ENCODE measurements at places on chromosomes 11 and 22. TPM values are rescaled to one million over a fixed set of nuclear protein-coding genes. Genes with fewer than 3 reads are reported as not detected.
A peak's percentile ranks its signal among the peaks of the same experiment; 100 is the strongest.

The OR9G4 gene
- total RNA-seq = not detected

The MOV10L1 gene
- total RNA-seq = 0.30 TPM

- H3K36me3 ChIP-seq = no peaks in the 10 kb centered on the region
- DNase-seq = no peak
- no peak overlapping the region for H3K4me3 ChIP-seq
- H3K27me3 ChIP-seq = no peaks in the 10 kb centered on the region
These were observed 62.6 kb downstream of the MPPED1 start for GRCh38 chr22:43474161-43475101.

GRCh38 chr22:29477723-29478318, 2.2 kb upstream of the NEFH start:
- H3K27me3 ChIP-seq = no peaks in the 10 kb centered on the region
- H3K4me1 ChIP-seq = no peaks in the 10 kb centered on the region
- H3K27ac ChIP-seq = no peak overlapping the region
- H3K36me3 ChIP-seq = no peaks in the 10 kb centered on the region

DNA sequence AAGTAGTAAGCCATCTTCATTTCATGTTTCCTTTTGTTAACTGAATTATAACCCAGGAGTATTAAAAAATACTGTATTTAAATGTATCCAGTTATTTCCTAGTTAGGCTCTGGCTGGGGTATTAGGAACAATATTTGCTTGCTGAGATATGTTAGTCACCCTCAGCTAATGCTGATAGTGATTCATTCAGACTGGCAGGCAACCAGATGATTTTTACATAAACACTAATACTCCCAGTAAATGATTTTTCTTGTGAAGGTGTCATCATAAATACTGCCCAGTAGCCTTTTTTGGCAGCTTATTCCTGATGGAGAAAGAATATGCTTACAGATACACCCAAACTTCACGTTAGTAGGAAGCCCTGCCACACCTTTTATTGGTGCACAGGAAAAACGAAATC, 8.1 kb downstream of the YWHAH start:
- no peak overlapping the region for H3K27ac ChIP-seq
- H3K4me3 ChIP-seq = no peak overlapping the region
- H3K4me1 ChIP-seq = no peaks in the 10 kb centered on the region
- H3K36me3 ChIP-seq = peaks cover 4% of the 10 kb centered on the region

DNA sequence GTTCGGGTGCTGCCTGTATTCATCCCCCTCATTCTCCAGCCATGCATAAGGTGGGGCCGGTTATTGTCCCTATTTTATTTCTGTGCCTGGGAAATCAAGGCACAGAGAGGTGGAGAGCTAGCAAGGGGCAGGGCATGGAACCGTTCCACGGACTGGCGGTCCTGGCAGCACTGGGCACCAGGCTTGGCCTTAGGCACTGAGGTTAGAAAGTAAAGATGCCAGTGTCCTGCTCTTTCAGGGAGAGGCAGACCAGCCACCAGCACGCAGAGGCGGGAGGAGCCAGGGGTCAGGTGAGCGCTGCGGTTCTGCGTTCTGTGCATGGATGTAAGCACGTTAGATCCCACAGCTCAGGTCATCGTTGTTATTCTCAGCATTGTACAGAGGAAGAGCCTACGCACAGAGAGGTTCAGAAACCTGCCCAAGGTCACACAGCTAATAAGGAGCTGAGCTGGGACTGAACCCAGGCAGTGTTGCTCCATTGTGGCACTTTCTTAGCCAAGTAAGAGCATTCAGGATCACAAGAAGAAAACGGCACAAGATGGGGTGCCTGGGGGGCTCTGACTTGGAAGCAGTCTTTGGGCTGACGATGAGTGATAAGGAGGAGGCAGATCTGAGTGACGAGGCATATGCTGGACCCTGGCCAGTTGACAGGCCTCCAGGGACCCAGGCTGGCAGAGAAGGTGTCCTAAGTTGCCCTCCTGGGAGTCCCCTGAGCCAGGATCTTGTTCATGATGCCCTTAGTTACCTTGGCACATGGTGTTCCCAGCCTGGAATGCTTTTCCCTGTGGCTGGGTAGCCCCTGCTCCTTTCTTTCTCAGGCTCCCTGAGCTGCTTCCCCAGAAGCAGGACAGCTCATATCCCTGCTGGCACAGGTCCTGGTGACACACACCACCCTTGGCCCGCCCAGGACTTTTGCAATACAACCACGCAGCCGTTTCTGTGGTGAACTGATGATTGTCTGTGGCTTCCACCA, 41.1 kb downstream of the OSBPL5 start:
- no peak overlapping the region for H3K4me3 ChIP-seq
- H3K4me1 ChIP-seq = no peaks in the 10 kb centered on the region
- no peaks in the 10 kb centered on the region for H3K36me3 ChIP-seq
- H3K27ac ChIP-seq = no peak overlapping the region

The CFL1 gene
- total RNA-seq = 1,056 TPM

DNA sequence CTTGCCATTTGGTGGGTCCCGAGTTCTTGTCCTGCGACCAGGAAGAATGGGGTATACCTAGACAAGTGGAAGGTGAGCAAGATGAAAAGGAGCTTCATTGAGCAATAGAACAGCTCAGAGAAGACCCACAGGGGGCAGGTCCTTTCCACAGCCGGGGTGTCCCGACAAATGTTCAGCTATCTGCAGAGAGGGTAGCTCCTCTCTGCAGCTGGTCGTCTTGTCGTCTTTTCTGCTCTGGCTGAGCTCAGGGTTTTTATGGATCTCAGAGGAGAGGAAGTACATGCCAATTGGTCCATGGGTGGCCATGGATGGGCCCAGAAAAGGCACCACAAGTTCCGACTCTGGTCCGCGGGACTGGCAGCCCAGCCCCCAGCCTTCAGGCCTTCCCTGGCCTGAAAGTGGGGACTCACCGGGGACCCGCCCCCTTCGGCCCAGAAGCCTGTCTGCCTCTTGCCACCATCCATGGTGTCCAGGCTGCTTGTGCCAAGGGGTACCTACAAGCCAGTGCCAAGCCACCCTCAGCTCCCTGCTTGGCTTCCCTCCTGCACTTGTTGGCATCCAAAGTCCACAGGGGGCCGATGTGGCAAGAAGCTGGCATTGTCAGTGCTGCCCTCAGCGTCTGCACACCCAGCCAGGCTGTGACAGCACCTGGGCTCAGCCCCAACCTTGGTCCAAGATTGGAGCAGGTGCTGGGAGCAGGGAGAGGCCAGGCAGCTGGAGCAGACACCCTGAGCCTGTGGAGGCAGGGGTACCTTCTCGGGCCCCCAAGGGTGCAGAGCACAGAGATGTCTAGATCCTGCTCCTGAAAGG, 438.9 kb downstream of the TBC1D22A start:
- no peak overlapping the region for H3K4me3 ChIP-seq
- H3K36me3 ChIP-seq = no peaks in the 10 kb centered on the region
- no peaks in the 10 kb centered on the region for H3K27me3 ChIP-seq
- H3K4me1 ChIP-seq = no peaks in the 10 kb centered on the region

The OR51E2 gene
- not detected for total RNA-seq

The SPDYC gene
- not detected for total RNA-seq

GRCh38 chr11:134515081-134515960, 103.3 kb upstream of the B3GAT1 start:
- no peaks in the 10 kb centered on the region for H3K36me3 ChIP-seq
- H3K27me3 ChIP-seq = no peaks in the 10 kb centered on the region
- DNase-seq = peak; percentile 30
- H3K4me3 ChIP-seq = no peak overlapping the region
- no peaks in the 10 kb centered on the region for H3K4me1 ChIP-seq
- no peak overlapping the region for H3K27ac ChIP-seq

DNA sequence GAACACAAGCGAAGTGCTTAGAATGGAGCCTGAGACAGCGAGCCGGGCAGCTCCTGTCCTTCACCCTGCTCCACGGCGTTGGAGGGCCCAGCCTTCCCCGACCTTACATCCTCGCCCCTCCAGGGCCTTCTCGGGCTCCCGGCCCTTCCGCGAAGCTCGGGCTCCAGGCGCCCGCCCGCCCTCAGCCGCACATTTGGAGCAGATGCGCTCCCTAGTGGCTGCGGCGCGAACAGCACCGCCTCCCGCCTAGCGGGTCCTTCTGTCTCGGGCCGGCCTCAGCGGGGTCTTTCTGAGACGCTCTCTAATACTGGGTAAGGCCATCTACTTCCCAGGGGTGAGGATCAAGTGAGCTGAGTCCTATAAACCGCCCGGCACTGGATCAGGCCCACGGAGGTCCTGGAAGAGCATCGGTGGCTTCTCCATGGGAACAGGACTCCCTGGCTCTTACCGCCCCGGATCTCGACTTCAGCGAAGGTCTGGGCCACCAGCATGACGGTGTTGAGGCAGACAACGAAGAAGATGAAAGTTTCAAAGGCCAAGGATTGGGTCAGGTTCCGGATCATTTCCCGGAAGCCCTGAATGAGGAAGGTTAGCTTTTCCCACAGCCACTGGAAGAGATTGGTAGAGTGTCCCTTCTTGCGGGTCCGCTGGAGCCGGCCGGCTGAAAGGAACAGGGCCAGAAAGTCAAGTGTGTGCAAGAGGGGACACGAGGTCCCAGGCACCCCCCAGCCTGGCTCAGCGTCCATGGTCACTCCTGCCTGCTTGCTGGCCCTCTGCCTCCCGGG, 3.7 kb downstream of the CATSPER1 start:
- no peak overlapping the region for H3K4me3 ChIP-seq
- no peaks in the 10 kb centered on the region for H3K36me3 ChIP-seq
- H3K27ac ChIP-seq = peak overlapping the region; percentile 40

DNA sequence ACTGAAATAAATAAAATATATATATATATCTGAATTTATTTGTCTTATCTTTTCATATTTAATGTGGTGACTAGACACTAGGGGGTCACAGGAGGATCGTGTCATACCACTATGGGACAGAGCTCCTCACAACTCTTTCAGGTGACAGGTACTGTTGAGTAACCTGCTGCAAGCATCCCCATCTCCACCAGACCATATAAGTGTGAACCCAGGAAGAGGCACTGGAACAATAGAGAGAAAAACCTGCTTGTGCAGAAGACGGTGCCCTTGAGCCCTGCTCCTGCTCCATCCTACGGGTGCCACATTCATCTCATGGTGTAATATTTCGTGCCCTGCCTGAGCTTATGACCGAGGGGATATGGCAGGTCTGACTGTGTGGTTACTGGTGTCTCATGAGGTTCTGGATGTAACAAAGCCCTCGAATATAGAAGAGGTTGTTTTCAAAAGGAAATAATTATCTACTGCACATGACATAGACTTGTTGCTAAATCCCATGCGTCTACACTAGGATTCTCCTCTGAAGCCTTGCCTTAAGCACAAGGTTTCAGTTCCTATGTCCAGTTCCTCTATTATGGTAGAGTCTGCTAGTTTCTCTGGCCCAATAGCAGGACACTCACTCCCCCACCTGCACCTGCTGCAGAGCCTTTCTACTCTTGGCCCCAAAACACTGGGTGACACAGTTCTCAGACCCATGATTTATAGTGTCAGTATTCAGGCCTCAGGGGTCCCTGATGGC, 70.4 kb downstream of the GGTLC2 start:
- no peaks in the 10 kb centered on the region for H3K36me3 ChIP-seq
- no peak overlapping the region for H3K4me3 ChIP-seq
- no peaks in the 10 kb centered on the region for H3K4me1 ChIP-seq
- H3K27ac ChIP-seq = no peak overlapping the region
- no peak for DNase-seq

DNA sequence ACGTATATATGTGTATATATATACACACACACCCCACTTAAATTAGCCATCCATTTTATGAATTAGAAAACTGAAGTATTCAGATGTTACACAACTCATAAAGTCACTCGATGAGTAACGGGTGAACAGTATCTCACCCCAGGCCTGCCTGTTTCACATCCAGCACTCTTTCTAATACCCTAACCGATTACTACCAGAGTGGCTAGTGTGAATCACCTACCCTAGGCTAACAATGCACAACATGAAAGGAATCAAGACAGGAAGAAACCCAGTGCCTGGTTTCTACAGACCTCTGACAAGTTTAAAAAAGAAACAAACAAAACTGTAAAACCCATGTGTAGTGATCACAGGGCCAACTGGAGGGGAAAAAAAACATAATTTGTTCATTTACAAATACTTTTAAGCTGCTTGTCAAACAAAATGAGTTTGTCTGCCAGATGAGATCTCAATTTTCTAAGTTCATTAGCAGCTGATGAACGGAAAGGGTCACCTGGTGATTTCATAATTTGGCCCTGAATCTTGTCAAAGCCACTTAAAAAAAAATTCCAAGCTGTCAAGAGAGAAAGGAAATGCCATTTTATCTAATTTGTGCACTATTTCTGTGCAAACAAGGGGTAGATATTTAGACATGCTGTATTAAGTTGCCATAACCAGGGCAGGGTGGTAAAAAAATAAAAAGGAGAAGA, 134.8 kb downstream of the LARGE1 start:
- peaks cover 8% of the 10 kb centered on the region for H3K4me1 ChIP-seq
- H3K27ac ChIP-seq = no peak overlapping the region
- no peaks in the 10 kb centered on the region for H3K27me3 ChIP-seq
- no peak overlapping the region for H3K4me3 ChIP-seq

- DNase-seq = no peak
- H3K4me1 ChIP-seq = no peaks in the 10 kb centered on the region
- no peak overlapping the region for H3K4me3 ChIP-seq
- H3K27ac ChIP-seq = no peak overlapping the region
- H3K27me3 ChIP-seq = no peaks in the 10 kb centered on the region
These were observed 30.9 kb downstream of the DEUP1 start for GRCh38 chr11:93361435-93361834.

GRCh38 chr11:65476632-65477148, 22.2 kb upstream of the MALAT1 start:
- H3K27me3 ChIP-seq = no peaks in the 10 kb centered on the region
- no peak for DNase-seq
- H3K36me3 ChIP-seq = no peaks in the 10 kb centered on the region

DNA sequence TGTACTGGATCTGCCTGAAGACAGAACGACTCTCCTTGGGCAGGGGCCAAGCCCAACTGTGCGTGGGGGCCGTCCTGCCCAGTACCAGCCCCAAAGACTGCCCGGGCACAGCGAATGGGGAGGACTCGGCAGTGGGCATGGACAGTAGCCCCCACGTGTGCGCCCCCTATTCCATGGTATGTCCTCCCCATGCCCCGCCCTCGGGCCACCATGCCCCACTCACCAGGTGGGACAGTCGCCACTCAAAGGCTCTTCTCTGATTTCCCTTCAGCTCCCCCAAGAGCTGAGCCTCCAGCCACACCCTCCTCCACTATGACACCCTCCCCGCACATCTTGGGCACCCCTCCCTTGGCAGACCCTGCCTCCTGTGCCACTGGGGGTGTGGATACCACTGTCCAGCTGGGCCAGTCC, 43.5 kb downstream of the GNB1L start:
- DNase-seq = no peak
- H3K27me3 ChIP-seq = no peaks in the 10 kb centered on the region

GRCh38 chr22:25388866-25389540, 169.6 kb downstream of the CRYBB2 start:
- H3K27ac ChIP-seq = no peak overlapping the region
- DNase-seq = no peak
- no peaks in the 10 kb centered on the region for H3K36me3 ChIP-seq
- H3K4me3 ChIP-seq = no peak overlapping the region

The ADM gene
- 127 TPM for total RNA-seq

The SCARF2 gene
- 0.73 TPM for total RNA-seq
